Lung (tissue), 17 donors: ENCODE measurements at places on chromosomes 3 and 15.
A peak's percentile ranks its signal among the peaks of the same experiment; 100 is the strongest.

DNA sequence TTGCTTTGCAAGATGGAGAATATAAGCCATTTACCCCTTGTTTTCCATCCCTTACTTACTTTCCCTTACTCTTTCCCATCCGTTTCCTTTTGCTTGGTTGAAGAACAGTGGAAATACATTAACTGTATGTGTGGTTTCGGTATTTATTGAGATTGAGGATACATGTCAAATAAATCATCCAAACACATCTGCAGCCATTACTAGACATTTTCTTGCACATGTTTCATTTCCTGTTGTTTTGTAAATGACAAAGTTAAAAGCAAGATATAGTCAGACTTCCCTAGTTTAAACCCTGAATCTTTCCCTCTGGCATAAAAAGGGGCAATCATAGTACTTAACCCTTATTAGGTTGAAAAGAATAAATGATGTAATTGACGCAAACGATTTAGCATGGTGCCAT lies 82.1 kb upstream of the BCHE start:
- peak; percentile 3 for DNase-seq

GRCh38 chr3:58421004-58421403 lies 12.6 kb downstream of the PDHB start:
- no peak for DNase-seq

- DNase-seq, result no peak
Measured at GRCh38 chr3:71419369-71419768, 164.2 kb downstream of the FOXP1 start.

DNA sequence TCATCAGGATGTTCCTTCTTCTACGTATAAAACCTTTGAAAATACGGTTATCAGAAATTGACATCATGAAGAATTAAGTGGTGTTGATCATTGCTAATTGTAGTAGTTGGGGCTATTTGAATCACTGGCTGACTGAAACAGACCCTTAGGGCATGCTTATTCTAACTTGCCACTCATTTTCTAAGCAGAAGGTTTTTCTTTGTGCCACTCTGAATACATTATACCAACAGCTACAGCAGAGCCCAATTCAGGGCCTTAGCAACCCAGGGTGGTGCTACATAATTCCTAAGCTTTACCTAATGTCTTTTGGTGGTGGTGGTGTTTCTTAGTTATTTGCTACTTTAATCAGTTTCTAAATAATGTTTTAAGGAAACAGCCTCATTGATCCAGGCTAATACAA lies 524.2 kb downstream of the NLGN1 start:
- DNase-seq, result no peak

DNA sequence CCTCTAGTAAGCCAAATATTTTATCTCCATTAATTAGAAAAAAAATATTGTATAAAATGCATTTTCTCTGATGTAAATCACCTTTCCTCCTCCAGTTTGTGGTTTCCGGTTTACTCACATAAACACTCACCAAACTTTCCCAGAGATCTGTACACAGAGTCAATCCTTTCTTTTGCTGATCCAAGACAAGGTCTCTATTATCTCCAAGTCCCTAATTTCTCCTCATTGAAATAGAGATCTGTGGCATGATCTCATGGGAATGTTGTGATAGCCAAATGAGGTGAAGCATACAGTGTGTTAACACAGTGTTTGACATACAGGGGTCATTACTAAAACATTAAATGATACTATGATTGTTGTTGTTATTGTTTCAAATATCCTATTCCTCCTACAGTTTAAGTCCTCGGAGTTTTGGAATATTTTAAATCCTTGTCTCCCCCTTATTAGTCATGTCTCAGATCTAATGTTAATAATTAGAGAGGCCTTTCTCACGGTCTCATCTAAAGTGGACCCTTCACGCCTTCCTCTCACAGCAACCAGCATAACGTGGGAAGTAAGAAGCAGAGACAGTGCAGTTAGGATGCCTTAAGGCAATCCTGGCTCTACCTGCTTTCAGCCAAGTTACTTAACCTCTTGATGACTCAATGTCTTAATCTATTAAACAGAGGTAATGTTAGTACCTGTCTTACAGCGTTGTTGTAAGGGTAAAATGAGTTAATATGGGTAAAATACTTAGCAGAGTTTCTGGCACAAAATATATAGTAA lies 333.3 kb downstream of the GRM7 start:
- DNase-seq, result peak; percentile 22

DNA sequence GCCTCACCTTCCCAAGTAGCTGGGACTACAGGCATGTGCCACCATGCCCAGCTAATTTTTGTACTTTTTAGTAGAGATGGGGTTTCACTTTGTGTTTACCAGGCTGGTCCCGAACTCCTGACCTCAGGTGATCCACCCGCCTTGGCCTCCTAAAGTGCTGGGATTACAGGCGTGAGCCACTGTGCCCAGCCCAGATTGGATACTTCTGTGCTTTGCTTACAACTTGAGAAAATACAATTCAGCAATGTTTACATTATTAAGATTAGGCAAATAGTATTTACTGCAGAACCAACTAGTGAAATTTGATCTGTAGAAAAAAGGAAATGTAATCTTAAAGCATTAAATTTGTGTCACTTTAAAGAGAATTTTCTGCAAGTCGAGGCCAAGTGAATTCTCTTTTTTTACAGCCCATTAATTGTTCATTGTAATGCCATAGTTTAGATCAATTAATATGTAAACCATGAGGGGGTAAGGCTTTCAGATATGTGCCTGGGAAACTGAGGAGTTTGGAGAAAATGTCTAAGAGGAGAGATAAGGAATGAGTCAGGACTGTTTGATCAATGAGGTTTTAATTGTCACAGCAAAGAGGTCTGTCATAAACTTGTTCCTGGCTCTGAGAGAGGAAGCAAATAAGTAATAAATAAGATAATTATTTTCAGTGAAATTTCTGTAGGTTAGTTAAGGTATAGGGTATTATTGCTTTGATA lies 15.3 kb downstream of the PYDC2 start:
- DNase-seq, result peak; percentile 68

GRCh38 chr3:192802957-192803899 lies 75.9 kb upstream of the FGF12 start:
- peak; percentile 64 for DNase-seq

DNA sequence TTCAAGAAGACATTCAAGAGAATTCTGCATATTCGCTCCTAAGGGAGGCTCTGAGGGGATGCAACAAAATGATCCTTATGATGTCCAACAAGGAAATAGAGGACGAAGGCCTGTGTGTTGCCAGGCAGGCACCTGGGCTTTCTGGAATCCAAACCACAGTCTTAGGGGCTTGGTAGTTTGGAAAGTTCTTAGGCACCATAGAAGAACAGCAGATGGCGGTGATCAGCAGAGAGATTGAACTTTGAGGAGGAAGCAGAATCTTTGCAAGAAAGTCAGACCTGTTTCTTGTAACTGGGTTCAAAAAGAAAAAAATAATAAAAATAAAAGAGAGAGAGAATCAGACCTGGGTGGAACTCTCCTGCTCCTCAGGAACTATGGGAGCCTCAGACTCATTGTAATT lies 11.7 kb upstream of the ATG7 start:
- no peak for DNase-seq

DNA sequence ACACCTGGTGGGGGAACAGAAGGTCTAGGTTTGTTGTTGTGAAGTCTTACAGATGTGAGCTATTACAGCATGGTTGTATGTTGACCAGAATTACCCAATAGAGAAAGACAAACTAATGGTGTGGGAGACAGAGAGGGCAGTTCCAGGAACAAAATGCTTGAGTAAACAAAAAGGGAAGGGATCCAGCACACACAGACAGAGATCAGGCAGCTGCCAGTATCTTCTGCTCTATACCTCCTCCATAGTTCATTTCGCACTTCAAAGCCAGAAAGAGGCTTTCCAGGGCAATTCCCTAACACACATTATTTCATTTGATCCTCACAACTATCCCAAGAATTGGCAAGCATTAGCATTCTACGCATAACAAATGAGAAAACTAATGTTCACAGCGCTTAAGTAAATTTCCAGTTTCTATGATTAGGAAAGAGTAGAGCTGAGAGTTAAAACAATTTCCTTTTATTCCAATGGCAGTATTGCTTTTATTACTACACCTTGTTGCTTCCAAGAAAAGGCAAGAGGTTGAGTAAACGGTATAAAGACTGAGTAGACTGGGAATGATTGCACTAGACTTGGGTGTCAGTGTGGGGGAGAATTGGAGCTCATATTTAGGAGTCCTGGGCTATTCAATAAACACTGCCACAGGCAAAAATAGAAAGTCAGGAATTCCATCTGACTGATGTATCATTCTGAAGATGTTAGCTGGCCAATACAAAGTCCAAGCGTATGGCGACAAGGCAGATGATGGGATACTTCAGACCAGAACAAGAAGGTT lies 39.7 kb upstream of the ZNF280D start:
- peak; percentile 89 for DNase-seq

- DNase-seq, result no peak
Measured at GRCh38 chr15:59366333-59367021, 6.2 kb downstream of the MYO1E start.

- DNase-seq, result peak; percentile 69
Measured at GRCh38 chr15:23403550-23403949, 43.5 kb downstream of the GOLGA6L2 start.

- no peak for DNase-seq
Measured at GRCh38 chr3:60754617-60755016, 496.6 kb downstream of the FHIT start.
